ENCODE measurements at places on chromosomes 13 and 19.

GRCh38 chr19:41377977-41378709 is 1.8 kb downstream of the TMEM91 start:
- no peak for DNase-seq

- DNase-seq = no peak
These were observed 6.0 kb downstream of the SERTAD1 start for GRCh38 chr19:40419780-40420179.

GRCh38 chr13:89951341-89951740 is 1396.1 kb upstream of the MIR17HG start:
- DNase-seq = no peak

DNA sequence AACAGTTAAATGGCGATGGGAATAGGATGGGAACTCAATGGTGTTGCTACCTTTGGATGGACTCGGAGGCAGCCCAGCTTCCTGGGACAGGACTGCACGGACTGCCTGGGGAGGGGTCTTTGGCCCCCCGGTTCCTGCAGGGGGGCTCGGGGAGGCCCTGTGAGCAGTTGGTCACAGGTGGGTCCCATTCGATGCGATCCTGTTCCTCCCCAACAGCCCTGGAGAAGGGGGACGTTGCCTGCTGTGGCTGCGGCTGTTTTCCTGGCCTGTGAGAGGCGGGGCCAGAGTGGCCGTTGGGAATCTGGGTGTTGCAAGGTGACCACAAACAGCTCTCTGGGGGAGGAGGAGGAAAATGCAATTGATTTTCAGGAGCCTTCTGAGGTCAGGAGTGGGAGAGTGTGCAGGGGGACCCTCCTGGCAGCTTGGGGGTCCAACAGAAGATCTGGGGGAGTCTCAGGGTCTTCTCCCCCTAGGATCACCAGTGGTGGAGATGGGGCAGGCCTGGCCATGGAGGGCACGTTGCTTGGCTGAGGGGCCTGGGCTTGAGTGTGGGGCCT is 1.9 kb upstream of the PLPPR3 start:
- DNase-seq = no peak

DNA sequence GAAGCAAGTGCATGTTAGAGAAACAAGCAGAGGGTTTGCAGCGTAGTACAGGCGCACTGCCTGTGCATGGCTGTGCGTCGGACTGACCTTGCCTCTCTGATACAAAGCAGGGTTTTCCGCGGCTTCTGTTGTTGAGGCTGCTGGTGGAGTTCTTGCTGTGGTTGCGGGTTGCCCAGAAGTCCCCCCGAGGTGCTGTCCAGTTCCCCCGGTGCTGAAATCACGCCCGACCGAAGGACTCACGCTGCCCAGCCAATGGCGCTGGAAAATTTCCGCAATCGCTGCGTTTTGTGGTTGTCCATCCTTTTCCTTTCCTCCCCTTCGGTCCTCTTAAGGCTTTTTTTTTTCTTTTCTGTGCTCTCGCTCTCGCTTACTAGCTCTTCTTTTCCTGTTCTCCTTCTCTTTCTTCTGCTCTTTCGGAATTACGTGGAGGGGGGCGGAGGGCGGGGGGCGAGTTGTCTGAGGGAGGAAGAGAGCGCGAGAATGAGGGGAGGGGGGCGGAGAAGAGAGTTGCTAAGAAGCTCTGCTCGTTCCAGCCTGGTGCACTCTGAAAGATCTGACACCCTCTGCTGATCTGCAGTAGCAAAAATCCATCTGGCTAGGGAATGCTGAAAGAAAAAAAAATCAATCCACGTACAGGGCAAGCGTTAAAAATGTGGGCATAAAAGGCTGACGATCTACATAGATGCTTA is at the start of gene SLITRK1:
SLITRK1 (minus strand) TSS at position 558 of the 689 bp plus-strand sequence. CDS start 967 bp downstream, outside the sequence.
- DNase-seq = no peak

GRCh38 chr19:42312370-42312769 is 739 bp upstream of the TMEM145 start:
- no peak for DNase-seq

DNA sequence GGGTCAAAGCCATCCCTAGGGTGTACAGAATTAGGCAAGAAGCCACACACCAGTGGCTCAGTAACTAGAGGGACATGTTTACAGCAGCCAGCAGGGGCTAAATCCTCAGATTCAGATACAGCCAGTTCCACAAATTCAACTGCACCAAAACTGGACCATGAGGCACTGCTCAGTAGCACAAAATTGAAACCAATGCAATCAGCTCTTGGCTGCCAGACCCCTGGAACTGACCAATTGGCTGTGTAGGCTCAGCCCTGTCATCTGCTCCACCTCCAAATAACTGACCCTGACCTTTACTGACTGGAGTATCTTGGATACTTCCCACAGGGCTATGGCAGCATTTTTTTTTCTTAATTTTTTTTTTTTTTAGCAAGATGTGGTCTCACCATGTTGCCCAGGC is 226.5 kb downstream of the FOXO1 start:
- DNase-seq = no peak

GRCh38 chr13:98189841-98190505 is 12.9 kb upstream of the RNF113B start:
- no peak for DNase-seq

DNA sequence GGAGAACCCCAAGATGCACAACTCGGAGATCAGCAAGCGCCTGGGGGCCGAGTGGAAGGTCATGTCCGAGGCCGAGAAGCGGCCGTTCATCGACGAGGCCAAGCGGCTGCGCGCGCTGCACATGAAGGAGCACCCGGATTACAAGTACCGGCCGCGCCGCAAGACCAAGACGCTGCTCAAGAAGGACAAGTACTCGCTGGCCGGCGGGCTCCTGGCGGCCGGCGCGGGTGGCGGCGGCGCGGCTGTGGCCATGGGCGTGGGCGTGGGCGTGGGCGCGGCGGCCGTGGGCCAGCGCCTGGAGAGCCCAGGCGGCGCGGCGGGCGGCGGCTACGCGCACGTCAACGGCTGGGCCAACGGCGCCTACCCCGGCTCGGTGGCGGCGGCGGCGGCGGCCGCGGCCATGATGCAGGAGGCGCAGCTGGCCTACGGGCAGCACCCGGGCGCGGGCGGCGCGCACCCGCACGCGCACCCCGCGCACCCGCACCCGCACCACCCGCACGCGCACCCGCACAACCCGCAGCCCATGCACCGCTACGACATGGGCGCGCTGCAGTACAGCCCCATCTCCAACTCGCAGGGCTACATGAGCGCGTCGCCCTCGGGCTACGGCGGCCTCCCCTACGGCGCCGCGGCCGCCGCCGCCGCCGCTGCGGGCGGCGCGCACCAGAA is 1.1 kb downstream of the SOX1 start:
- DNase-seq = no peak

- no peak for DNase-seq
These were observed 105.0 kb downstream of the DGKH start for GRCh38 chr13:42153199-42154113.

- no peak for DNase-seq
These were observed 62.3 kb upstream of the STARD13 start for GRCh38 chr13:33347861-33348260.
